ENCODE measurements at places on chromosomes 7 and 10.

- no peak for ATAC-seq
Measured at GRCh38 chr10:108204528-108205305, 1040.2 kb upstream of the SORCS1 start.

DNA sequence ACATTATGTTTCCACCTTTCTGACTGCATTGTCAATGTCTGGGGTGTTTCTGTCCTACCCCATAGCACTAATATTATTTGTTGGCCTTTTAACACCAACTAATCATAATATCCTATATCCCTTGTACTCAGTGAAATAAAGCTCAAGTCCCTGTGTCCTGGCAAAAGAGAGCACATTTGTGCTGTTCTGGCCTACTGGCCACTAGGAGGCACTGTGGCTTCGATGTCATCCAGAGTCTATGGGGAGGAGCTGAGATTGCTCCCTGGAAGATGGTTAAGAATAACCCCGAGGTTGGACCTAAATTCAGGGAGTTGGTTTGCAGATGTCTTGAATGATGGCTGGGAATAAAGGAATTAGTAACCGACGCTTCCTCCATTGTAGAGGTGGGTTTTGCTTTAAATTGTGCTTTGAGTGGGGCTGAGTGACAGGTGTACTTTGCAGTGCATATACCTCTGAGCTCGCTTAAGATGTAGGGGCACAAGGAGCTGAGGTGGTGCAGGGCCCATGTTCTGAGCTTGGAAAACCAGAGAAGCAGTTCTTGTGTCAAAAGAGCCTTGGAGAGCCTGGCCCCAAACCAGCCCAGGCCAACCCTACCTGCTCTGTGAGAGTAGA, 191.2 kb upstream of the PRSS1 start:
- peak; percentile 53 for ATAC-seq

- ATAC-seq, result no peak
Measured at GRCh38 chr10:260819-261429, 125.7 kb downstream of the ZMYND11 start.

GRCh38 chr7:47651355-47652317, 69.7 kb upstream of the TNS3 start:
- no peak for ATAC-seq

- no peak for ATAC-seq
Measured at GRCh38 chr7:157668884-157669767, 332.3 kb downstream of the DNAJB6 start.

All from activated CD4-positive, CD25-positive, alpha-beta regulatory T cell treated with anti-CD3 and anti-CD28 coated beads, Interleukin-2, amount 50 U/mL, for 24 hours (primary cell).